DMS53 (cell line): ENCODE measurements at places on chromosomes 5 and 9.

DNA sequence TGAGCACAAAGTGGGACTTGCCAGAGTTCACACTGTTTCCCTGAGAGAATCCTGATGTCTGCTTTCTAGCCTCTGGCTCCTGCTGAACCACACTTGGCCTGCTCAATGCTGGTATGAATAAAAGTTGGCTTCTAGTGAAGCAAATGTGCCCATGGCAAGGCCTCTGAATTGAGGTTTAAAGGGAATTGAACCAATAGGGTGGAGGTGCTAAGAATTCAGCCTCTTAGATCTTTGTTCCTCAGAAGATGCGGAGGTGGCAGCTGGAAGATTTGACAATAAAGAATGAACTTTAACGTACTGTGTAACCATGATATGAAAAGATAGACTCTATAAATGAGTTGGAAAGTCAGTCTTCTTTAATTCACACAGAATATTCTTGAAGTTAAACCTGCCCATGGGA is 57.2 kb downstream of the RASGRF2 start:
- no peak for DNase-seq

DNA sequence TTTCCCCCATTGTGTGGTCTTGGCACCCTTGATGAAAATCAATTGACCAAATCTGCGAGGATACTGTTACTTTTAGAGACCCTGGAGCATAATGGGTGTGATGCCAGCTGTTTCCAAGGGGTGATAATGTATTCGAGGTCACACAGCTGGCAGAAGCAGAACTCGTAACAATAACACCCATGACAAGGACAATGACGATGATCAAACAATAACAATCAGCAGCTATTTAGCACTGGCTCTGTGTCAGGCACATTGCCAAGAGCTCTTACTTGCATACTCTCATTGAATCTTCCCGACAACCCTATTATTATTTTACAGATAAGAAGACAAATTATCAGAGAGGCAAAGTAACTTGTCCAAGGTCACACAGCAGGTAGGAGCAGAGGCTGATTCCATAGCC is 223.7 kb upstream of the MSX2 start:
- no peak for DNase-seq

DNA sequence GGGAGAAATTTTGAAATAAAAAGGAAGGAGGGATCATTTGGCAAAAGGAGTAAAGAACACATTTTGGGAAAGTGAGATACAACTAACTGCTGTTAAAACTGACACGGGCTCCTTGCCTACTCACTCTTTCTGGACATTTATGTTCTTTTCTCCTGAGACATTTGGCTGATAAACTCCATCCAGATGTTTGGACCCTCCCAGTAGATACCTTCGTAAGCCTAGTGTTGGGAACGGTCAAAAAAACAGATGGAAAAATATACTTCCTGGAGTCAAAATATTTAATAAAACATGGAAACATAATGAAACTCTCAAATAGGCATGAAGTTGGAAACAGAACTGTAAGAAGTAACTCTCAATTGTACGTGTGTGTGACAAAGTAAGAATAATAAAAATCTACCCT is 360.1 kb upstream of the RIOK2 start:
- DNase-seq: no peak

DNA sequence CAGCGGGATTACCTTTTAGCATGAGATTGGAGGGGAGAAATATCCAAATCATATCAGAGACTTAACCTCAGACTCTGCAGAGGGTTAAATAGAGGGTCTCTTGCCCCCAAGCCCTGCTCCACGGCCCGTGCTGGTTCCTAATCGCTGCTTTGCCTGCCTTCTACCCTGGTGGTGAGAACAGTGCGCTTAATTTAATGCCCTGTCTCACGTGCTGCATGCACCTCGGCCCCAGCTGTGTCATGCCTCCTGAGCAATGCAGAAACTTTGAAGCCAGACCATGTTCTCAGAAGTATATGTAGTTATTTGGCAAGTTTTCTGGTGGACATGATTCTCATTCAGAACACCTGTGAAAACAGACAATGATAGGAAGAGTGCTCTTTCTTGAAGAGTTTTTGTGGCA is 1.4 kb downstream of the OTULIN start:
- peak; percentile 63 for DNase-seq

GRCh38 chr5:38557308-38557710 is 863 bp upstream of the LIFR start:
- DNase-seq: no peak

DNA sequence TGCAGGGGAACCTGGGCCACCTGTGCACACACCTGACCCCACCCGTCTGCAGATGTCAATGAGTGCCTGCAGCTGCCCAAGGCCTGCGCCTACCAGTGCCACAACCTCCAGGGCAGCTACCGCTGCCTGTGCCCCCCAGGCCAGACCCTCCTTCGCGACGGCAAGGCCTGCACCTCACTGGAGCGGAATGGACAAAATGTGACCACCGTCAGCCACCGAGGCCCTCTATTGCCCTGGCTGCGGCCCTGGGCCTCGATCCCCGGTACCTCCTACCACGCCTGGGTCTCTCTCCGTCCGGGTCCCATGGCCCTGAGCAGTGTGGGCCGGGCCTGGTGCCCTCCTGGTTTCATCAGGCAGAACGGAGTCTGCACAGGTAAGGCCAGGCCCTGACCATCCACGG is 14.5 kb upstream of the ASS1 start:
- DNase-seq: peak; percentile 25

GRCh38 chr9:14645648-14646047 is 47.6 kb downstream of the ZDHHC21 start:
- no peak for DNase-seq

DNA sequence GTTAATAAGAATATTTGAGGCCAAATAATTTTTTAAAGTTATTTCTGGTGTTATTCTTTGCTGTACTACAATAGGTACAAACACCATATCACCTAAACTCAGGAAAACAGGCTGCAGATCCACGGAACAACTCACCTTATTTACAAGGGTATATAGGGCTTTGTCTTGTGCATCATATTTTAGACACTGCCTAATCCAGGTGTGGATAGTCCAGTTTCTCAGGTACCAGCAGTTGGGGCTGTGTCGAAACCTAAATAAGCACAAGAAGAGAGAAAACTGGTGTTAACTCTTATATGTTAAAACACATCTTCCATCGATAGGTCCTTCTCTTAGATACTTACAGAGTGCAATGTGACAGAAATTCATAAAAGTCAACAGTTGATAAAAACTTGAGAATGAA is 82.2 kb downstream of the MRPS27 start:
- DNase-seq: no peak

GRCh38 chr9:130755377-130756007 is 61.9 kb downstream of the EXOSC2 start:
- no peak for DNase-seq

GRCh38 chr9:131530546-131530919 is 530 bp downstream of the UCK1 start:
- peak; percentile 80 for DNase-seq

DNA sequence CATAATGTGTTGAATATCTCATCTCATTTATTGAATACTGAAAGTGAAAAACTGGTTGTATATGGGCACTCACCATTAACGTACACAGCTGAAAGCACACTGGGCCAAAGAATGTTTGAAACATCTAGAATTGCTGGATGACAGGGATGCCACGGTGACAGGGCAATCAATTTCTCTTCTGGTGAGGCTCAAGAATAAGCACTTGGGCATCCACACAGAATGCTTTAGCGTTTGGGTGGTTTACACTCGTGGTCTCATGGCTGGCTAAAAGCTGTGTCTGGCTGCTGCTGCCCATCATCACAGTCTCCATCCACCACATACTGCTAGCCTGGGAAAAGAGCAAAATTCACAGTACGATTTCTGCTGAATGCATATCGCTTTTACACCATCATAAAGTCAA is 30.7 kb upstream of the IL31RA start:
- DNase-seq: no peak

DNA sequence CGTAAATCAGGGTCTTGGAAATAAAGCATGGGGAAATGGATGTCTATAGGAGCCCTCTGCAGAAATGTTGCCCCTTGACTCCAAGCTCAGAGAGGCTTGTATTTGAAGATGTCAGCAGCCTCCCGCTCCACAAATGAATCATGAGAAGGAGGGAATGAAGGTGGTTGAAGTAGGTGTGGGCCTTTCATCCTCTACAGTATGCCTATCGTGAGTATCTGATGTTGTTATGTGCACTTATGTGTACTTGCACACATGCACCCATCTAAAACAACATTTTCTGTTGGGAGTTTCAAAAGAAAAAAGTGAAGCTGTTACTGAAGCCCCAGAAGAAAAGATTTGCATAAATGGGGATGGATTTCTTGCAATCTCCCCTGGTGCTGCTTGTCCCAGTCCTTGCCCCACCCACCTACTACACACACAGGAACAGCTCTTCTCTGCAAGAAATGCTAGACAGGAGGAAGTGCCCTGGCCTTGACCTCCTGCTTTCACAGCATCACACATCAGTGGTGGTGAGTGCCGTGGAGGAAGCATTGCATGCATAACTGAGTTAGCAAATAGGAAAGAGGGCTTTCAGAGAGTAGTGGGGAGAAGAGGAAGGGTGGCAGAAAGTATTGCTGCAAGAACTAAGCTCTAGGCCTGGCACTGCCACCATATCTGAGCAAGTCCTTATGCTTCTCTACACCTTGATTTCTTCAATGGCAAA is 156.1 kb downstream of the SNX18 start:
- DNase-seq: no peak

GRCh38 chr5:31237174-31237573 is 43.7 kb downstream of the CDH6 start:
- DNase-seq: peak; percentile 26
